ENCODE measurements at places on chromosomes 5 and 9. TPM values are rescaled to one million over a fixed set of nuclear protein-coding genes. Genes with fewer than 3 reads are reported as not detected.
A peak's percentile ranks its signal among the peaks of the same experiment; 100 is the strongest.

DNA sequence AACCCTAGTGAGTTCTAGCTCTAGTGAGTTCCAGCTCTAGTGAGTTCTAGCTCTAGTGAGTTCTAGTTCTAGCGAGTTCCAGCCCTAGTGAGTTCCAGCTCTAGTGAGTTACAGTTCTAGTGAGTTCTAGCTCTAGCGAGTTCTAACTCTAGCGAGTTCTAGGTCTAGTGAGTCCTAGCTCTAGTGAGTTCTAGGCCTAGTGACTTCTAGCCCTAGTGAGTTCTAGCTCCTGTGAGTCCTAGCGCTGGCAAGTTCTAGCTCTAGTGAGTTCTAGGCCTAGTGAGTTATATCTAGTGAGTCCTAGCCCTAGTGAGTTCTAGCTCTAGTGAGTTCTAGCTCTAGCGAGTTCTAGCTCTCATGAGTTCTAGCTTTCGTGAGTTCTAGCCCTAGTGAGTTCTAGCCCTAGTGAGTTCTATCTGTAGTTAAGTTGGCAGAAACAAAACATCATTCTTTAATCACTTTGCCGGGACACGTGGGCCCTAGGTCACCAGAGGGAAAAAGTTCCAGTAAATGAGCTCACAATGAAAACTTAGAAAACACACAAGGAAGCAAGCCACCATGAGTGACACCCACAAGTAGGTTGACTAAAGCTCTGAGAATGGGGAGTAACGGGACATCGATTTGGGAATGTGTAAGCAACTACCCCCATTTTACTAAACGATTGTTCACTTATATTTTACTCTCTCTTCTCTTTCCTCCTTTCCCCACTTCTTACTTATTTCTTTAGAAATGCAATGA, 47.5 kb downstream of the EXD3 start:
- no peak for DNase-seq

DNA sequence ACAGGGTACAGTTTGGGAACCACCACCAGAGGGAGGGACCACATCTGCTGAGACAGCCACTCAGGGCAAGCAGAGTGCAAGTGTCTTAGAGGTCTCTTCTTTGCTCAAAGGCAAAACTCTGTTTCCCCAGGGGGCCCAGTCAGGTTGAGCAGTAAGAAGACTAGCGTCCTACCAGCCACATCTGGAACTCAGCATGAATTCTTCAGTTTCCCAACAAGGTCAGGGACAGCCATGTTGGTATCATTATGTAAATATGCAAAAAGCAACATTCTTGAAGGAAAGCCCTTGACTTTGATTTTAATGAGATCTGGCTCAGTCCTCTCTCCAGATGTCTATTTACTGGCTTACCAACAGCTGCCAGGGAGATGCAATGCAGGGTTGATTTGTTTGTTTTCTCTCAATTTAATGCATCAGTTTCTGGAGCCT, 46.7 kb downstream of the TGFBI start:
- DNase-seq, result no peak

GRCh38 chr5:65292196-65292595, 189.5 kb downstream of the ADAMTS6 start:
- DNase-seq, result no peak

DNA sequence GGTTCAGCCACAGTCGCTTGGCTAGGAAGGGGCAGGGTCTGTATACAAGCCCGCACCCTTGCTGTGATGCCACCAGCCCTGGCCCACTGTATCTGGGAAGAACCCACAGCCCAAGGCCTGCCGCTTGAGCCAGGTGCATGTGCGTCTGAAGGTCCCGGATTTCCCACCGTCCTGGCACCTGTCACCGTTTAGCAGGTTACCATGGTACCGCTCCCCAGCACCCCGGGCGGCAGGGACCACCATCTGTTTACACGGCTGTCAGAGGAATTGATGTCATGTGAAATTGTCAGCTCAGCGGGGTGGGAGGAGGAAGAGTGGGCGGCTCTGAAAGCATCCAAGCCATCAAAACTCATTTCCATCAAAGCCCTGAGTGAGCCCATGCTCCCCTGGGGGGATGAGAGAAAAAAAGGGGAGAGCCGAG, 92.7 kb downstream of the HRH2 start:
- DNase-seq, result no peak

GRCh38 chr5:42836070-42836769, 24.5 kb upstream of the SELENOP start:
- DNase-seq, result no peak

- DNase-seq, result no peak
Measured at GRCh38 chr5:149831492-149831891, 101.4 kb downstream of the PPARGC1B start.

- DNase-seq, result no peak
Measured at GRCh38 chr5:134577022-134577795, 51.7 kb downstream of the JADE2 start.

DNA sequence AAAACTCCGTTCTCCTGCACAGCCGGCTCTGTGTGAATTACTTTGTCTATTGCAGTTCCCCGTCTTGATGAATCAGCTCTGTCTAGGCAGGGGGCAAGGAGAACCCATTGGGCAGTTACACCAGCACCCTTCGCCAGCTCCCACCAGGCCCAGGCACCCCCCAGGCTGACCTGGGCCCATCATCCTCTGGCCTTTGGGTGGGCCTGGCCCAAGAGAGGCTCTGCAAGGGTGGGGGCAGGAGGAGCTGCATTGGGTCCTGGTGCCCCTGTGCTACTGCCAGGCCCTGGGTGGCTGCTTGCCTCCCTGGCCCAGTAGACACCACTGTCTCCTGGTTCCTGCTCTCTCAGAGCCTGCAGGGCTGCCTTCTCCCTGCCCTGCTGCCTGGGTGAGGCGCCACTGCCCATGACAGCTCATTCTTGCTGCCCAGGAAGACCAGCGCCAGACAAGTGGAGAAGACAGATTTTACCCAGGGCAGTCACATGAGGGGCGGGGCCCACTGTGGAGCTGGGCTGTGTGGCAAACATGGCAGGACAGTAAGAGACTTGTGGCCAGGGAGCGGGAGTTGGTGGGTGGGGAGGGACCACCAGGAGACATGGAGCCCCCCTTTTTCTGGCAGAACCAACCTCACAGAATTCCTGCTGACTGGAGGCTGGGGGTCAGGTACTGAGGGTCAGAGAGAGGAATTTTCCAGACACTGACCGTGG, 67.2 kb downstream of the MRPL36 start:
- no peak for DNase-seq

GRCh38 chr9:37911271-37911681, 7.3 kb upstream of the SLC25A51 start:
- no peak for DNase-seq

- DNase-seq, result no peak
Measured at GRCh38 chr9:74032421-74032820, 464.7 kb upstream of the RORB start.

DNA sequence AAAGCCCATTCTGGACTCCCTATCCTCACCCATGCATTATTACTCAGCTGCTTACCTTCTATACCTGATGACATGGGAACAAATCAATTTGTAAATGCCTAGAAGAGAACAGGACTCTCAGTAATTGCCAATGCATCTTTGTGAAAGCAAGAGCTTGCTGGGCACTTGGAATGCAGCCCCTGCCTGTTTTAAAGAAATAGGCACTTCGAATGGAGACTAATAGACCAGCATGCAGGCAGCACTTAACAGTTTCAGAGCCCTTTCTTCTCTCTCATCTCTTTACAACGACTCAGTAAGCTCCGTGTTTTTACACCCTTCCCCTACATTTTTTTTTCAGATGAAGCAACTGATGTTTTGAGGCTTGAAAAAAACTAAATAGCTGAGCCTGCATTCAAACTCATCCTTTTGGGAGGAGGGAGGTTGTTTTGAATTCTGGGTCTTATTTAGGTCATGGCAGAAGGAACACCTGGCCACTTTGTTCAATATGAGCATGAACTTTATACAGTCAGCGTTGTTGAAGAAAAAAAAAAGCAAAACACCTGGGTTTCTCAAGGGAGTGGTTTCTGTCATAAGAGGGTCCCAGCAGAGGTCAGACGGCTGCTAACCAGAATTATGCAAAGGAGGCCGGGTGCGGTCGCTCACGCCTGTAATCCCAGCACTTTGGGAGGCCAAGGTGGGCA, 34.6 kb upstream of the WHRN start:
- peak; percentile 25 for DNase-seq

- no peak for DNase-seq
Measured at GRCh38 chr5:23257656-23258055, 249.8 kb upstream of the PRDM9 start.

- DNase-seq, result no peak
Measured at GRCh38 chr9:128610897-128611296, 45.8 kb downstream of the DYNC2I2 start.

DNA sequence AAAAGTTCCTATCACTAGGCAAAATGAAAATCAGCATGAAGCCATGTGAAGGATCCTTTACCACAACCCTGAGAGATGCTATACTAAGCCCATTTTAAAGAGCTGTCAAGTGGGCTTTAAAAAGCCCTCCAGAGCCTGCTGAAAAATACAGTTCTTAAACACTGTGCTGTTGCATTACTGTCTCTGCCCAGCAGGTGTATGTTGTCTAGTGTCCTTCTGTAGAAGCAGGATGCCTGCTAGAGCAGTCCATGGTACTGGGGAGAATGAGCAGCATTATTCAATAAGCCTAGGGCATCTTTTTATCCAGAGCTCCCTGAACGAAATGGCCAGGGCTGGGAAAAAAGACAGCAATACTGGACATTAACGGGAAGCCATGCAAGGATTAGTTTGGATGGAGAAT, 126.2 kb upstream of the PLCXD3 start:
- DNase-seq, result no peak

DNA sequence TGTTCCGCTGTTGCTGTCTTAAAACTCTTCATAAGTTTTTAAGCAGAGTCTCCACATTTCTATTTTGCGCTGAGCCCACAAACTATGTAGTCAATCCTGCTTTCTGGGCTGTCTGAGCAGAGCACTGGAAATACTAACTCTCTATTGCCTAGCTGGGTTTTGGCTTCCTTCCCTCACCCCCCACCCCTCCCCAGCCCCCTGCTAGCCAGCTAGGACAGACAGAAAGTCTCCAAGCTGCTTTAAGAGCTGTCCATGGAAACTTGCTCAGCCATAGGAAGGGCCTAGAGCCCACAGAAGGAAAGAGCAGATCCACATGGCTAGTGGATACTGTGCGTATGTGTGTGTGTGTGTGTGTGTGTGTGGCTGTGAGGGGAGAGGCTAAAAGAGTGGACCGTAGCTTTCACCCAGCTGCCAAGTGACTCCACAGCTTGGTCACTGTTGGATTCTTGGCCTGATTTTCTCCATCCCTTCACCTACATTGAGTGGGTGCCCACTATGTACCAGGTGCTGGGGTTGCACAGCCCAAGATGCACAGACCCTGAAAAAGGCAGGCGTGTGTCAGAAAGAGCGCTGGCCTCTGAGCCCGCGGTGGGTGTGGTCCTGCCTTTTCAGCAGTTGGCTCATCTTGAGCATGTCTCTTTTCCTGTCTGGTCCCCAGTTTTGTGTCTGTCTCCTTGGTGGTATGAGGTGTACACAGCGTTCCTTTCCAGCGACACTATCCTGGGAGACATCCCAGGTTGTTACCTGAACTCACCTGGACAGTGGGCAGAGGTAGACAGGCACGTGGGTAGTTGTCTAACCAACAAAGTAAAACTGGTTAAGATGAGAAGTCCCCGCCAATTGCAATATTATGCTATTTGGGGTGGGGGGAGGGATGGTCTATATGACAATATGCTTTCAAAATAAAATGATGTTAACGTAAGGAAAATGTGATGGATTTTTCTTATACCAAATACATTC, 5.4 kb upstream of the NKX2-5 start:
- no peak for DNase-seq

- DNase-seq, result no peak
Measured at GRCh38 chr5:176687881-176688280, 40.6 kb downstream of the TSPAN17 start.

DNA sequence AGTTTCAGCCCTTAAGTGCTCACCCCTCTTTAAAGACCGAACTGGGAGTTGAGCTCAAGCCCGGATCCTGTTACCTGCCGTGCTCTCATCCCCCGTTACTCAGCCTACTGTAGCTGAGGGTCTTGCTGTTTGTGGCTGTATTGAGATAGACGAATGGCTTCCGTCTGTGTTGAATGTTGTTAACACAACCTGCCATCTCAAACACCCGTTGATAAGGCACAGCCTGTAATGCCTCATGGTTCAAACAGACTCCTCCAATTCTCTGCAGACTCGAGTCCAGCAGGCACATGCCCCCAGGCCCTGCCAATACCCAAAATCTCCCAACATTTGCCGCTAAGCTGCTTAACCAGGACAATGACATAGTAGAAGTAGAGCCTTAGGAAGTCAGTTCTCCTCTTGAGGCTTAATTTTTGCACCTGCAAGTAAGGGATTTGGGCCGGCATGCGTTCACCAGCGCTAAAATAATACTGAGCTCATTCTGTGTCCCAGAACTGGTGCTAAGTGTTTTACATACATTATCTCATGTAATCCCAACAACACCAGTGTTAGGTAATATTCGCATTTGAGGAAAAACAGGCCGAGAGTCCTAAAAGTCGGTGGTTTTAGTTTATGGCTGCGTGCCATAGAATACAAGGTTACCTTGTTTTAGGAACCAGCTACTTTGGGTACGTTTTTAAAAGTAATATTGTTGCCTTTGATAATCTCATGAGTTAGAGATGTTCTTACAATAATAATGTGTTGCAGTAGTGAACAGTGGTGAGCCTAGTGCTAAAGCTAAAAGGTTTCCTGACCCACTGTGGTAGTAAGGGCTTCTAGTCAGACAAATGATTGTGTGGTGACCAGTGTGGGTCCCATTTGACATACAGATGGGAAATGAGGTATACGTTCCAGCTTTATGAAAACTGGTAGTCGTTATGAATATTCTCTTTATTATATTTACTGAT, 1.5 kb upstream of the RFX3 start:
- DNase-seq, result peak; percentile 18

Gene CBY3
- total RNA-seq, result not detected

Gene GABRA1
- not detected for total RNA-seq

Gene PCDHB13
- 4.1 TPM for total RNA-seq

Gene SPINK4
- total RNA-seq, result not detected

Gene BHMT2
- 12.1 TPM for total RNA-seq
